ENCODE measurements at places on chromosomes 7 and 10.

DNA sequence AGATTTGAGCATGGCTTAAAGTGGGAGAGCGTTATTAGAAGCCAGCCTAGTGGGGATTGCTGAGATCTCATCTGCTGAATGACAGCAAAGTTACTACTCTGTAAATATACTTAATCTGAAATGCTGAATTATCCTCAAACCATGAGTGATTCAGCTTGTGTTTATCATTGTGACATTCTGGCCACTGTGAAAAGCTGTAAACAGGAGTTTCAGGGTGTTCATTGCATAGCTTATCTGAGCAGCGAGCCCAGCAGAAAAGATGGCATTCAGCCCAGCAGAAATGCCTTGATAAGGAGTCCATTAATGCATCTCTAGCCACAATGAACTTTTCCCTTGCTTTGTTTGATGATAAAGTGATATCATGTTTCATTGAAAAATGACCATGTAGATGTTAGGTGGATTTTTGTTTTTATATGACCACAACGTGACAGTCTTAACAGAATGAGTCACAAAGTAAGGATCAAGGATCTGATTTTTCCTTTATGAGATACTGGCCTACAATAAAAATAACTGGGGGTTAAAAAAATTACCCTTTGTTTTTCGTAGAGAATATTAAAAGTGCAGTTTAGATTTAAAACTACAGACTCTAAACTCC, 7.8 kb downstream of the TES start:
- DNase-seq = no peak

GRCh38 chr7:102024005-102024768, 206.8 kb downstream of the CUX1 start:
- DNase-seq = no peak

DNA sequence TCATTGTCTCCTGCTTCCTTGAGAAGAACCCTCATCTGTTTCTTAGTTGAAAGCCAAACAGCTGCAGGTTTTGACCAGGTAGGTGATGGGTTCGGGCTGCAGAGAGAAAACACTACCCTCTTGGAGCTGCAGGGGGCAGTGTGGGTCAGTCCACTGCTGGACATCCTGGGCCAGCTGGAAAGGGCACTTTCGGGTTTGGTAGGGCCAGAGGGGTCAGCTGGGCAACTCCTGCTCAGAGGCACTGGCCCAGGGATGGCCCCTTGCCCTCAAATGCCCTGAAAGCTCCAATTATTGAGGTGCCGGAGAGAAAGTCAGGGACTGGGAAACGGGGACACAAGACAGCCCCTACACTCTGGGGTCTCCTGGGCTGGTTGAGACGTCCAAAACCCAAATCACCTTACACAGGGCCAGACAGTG, 90.7 kb downstream of the MKI67 start:
- DNase-seq = peak; percentile 45

DNA sequence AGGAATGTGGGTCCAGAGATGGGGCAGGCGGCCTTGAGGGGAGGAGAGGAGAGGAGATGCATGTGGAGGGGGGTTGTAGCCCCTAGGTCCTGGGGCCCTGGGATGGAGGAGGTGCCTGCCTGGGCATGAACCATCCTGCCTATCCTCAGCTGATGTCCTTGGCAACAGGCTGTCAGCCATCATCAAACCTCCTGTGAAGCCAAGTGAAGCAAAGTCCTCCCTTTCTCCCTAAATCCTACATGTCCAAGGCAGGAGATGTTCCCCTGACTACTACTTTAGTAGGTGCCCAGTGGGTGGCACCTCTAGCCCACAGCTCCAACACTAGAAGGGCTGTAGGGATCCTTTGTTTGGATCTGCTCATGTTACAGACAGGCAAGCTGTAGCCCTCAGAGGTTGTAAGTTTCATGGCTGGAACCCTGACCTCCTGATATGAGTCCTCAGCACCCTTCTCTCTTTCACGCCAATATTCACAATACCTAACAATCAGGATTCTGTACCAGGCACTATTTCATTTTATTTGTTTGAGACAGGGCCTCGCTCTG, 66.6 kb upstream of the SYPL1 start:
- no peak for DNase-seq

- no peak for DNase-seq
These were observed 314.2 kb upstream of the GNAI1 start for GRCh38 chr7:79820387-79820786.

GRCh38 chr7:104971290-104972071, 42.5 kb upstream of the KMT2E start:
- DNase-seq = no peak

- no peak for DNase-seq
These were observed 60.8 kb upstream of the PLPP4 start for GRCh38 chr10:120396228-120396627.

DNA sequence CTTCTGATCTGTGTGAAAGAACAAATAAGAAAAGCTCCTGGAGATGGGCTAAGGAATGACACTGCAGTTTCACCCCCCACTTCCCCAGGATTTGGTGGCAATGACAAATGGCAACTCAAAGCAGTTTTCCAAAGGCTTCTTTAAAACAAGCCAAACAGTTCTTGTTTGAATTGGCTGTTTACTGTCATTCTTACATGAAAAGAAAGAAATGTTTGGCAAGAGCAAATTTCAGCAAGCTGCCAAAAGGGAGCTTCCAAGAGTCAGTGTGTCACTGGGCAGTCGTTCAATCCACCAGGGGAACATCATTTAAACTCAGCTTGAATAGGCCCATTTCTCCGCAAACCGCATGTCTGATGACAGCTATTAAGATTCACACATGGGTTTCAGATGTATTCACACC, 119.0 kb upstream of the RHOBTB1 start:
- DNase-seq = no peak

Data from activated CD4-positive, alpha-beta T cell treated with anti-CD3 and anti-CD28 coated beads, Interleukin-2, amount 50 U/mL, for 24 hours (primary cell).